ENCODE measurements at places on chromosomes 13 and 19. TPM values are rescaled to one million over a fixed set of nuclear protein-coding genes. Genes with fewer than 3 reads are reported as not detected.

ZNF66 gene
- 6.0 TPM for total RNA-seq

ZNF256 gene
- total RNA-seq: 6.5 TPM

INAFM1 gene
- total RNA-seq: 28.2 TPM

ZNF8 gene
- total RNA-seq: 6.9 TPM

PPM1N gene
- 1.8 TPM for total RNA-seq

CYP2F1 gene
- total RNA-seq: not detected

FXYD1 gene
- total RNA-seq: 460 TPM

C19orf85 gene
- not detected for total RNA-seq

TEKTIP1 gene
- total RNA-seq: 4.9 TPM

CD70 gene
- total RNA-seq: not detected

GAPDHS gene
- total RNA-seq: not detected

KL gene
- 7.4 TPM for total RNA-seq

DNA sequence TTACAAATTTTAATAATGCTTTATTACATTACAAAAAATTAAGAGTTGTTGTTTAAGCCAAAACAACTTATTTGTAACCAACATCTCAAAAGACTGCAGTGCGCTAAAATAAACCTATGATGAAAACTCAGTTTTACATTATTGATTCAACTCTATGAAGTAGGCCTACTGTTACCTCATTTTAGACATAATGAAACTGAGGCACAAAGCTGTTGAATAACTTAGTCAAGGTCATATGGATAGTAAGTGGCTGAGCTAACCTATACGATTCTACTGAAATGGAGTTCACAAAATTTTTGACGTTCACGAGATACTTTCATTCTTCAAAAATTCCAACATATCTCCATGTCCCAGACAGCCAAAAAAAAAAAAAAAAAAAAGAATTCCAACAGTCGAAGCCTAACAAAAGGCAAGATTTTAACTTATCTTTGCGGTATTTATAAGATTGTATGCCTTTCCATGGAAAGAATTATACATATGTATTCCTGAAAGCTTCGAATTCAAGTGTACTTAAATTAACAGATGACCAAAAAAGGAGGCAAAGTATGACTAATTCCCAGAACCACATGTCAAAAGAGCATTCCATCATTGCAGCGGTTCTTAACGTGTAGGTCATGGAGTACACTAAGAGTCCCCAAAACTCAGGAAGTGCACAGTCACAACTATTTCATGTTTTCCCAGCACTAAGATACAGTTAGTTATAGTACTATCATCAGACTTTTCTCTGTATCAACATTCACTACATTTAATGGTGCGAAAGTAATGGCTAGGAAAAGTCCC is 69.4 kb downstream of the PSPC1 start:
- no peak for DNase-seq

DNA sequence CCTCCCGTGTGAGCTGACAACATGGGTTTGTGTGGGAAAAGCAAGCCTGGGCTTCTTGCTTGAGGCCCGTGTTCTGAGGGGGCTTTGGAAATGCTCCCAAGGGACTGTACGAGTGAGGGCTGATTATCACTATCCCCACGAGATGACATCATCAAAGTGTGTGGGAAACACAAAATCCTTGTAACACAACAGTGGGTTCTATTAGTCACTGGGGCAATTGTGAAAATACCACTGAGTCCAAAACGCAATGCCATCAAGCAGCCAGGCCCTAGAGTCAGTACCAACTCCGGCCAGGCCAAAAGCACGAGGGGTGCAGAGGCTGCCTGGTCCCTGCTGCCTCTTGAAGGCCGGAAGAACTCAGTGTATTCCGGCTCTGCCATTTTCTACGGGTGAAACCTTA is 29.6 kb downstream of the CAPS start:
- DNase-seq: no peak

DNA sequence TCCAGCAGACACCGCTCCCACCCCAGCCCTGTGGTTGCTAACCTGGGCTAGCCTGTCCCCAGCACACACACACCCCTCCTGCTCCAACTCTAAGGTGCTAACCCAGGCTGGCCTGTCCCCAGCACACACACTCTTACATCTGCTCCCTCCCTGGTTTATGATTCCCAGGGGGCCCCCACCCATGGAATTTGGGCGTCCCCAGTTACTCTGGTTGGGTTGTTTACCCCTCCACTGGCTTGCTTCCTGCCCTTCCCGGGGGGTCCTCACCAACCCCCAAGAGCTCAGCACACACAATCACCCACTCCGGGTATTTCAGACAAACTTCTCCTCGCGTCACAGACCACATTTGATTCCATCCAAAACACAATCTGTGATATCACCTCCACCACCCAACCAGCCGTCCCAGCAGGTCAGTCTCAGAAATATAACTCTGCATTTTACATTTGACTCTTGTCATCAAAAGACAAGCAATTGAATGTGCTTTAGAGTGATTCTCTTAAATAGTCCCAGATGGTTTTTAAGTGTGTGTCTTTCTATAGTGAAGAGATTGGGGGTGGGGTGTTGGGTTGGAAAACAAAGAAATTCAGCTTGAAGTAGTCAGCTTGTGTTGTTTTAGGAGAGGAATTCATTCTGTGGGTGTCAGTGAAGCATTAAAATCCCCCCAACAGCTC is 20.1 kb downstream of the COL4A2 start:
- no peak for DNase-seq

GRCh38 chr13:111047326-111047725 is 67.8 kb upstream of the ARHGEF7 start:
- DNase-seq: no peak

DNA sequence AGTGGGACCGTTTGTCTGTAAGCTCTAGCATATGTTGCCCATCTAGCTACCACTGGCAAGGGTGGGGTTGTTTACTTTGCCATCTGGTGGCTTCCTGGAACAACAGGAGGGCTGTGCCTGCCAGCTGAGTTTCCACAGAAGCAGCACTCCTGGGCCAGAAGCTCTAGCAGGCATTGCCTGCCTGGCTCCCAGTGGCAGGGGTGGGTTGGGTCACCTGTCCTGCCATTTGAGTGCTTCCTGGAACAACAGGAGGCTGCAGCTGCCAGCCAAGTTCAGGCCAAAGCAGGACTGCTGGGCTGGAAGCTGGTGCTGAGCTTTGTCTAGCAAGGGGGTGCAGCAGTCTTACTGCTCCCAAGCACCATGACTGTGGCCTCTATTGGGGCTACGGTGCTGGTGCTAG is 239.7 kb downstream of the MTUS2 start:
- DNase-seq: no peak

DNA sequence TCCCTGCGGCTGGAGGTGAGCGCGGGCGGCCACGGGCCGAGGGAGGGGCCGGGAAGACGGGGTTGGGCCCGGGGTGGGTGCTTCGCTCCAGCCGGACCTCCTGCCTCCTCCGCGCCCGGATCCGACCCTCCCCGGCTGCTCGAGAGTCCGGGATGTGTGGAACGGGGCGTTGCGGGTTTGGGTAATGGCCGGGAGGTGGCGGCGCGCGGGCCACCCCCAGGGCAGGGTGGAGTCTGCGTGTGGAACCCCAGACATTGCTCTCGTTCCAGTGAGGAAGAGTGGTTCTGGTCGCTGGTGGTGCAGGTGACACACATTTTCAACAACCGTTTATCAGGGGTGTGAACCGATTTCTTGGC is 38.8 kb downstream of the ARHGEF7 start:
- DNase-seq: no peak

DNA sequence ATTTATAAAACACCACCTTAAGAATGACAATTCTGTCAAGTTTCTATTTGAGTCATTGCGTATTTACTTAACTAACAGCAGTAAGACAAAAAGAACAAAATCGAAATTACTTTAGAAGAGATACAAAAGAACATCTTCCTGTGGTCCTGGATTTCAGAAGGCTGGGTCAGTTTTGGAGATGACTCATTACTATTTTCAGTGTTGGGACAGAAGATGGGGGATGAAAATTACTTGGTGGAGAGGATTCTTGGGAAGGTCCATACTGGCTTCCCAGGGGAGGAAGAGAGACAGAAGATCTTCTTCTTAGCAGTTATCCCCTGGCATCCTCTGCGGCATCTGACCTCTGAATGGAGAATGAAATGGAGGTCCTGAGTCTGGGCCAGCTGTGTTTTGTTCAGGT is 33.5 kb upstream of the CSNK1A1L start:
- DNase-seq: no peak

GRCh38 chr19:46460981-46461380 is 10.4 kb downstream of the PNMA8A start:
- DNase-seq: no peak

DNA sequence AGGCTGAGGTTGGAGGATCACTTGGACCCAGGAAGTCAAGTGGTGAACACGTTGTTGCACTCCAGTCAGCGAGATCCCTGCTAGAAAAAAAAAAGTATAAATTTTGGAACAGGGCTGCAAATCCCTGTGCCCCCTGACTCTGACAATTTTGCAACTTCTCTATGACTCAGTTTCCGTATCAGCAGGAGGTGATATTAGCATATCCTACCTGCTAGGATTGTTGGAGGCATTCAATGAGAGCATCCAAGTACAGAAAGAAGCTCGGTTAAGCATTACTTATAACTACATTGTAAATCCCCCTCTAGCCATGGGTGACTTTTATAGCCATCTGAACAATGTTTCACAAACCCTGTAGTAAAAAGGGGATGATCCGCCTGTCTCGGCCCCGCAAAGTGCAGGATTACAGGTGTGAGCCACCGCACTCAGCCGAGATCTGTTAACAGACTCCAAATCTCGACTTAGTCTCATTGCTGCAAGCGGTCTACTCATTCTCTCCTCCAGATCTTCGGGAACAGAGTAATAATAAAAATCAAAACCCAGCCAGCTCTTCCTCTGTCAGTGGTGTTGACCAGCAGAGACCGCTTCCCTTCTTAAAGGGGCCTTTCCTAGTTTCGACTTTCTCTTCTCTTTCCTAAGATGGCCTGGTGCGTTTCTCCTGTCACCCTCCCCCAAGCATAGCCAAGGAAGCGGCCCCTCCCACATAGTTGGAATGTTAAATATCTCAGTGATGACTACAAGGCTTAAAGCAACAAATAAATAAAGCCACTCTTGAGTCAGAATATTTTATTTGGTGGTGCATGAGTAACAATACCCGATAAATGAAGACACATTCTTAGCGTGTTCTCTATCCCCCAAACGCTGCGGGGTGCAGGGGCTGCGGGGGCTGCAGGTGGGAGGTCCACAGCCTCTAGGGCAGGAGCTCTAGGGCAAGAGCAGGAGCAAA is 10.3 kb upstream of the BICRA start:
- DNase-seq: no peak

GRCh38 chr13:38202740-38203139 is 146.9 kb upstream of the UFM1 start:
- no peak for DNase-seq

- no peak for DNase-seq
Observed at GRCh38 chr13:28392428-28392827, 102.5 kb downstream of the FLT1 start.

GRCh38 chr13:31154939-31155338 is 6.8 kb downstream of the HSPH1 start:
- DNase-seq: no peak

- no peak for DNase-seq
Observed at GRCh38 chr13:75788481-75788981, 152.4 kb downstream of the LMO7 start.

DNA sequence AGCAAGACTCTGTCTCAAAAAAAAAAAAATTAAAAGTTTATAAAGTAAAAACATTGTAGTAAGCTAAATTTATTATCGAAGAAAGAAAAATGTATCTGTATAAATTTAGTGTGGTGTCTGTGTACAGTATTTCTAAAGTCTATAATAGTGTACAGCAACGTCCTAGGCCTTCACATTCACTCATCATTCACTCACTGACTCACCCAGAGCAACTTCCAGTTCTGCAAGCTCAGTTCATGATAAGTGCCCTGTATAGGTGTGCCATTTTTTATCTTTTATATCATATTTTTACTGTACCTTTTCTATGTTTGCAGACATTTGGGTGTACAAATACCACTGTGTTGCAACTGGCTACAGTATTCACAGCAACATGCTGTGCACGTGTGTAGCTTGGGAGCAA is 118.1 kb downstream of the TNFRSF19 start:
- no peak for DNase-seq

DNA sequence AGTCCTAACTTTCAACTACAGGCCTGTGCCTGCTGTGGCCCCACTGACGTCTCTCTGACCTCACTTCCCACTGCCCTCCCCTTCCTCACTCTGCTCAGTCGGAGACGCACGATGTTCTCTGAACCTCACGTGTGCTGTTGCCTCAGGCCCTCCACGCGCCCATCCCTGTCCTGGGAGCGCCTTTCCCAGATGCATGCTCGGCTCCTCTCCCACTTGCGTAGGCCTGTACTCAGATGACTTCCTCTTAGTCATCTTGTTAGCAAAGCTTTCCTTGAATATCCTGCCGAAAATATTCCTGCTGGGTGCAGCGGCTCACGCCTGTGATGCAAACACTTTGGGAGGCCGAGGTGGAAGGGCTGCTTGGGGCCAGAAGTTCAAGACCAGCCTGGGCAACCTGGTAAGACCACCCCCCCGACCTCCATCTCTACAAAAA is 9.3 kb upstream of the SYT5 start:
- no peak for DNase-seq

DNA sequence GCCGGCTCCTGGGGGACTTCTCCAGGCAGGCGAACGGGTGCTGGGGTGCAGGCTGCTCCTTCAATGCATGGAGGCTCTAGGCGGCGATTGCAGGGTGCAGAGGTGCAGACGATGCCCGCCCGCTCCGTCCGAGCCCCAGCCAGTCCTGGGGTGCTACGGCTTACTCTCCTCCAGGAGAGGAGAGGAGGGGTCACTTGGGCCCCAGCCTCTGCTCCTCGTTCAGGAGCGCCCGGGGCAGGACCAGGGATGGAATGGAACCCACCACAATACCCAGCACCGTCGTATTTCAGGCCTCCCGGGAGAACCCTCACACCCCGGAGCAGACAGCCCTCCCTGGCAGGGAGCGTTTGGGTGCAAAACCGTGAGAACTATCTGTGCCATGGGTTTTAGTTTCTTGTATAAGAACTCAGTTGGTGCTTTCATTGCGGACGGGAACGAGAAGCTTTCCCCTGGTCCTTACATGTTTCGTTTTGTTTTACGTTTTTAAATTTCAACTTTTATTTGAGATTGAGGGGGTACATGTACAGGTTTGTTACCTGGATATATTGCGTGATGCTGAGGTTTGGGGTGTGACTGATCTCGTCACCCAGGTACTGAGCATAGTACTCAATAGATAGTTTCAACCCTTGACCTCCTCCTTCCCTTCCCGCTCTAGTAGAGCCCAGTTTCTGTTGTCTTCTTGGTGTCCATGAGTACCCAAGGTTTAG is 46.8 kb downstream of the ARHGEF18 start:
- DNase-seq: no peak

GRCh38 chr13:73365252-73365651 is 306.4 kb downstream of the KLF5 start:
- DNase-seq: no peak

- no peak for DNase-seq
Observed at GRCh38 chr19:3320354-3320670, 46.1 kb upstream of the NFIC start.
